Retina (tissue), 1 donor: ENCODE measurements at places on chromosomes 4 and X.

DNA sequence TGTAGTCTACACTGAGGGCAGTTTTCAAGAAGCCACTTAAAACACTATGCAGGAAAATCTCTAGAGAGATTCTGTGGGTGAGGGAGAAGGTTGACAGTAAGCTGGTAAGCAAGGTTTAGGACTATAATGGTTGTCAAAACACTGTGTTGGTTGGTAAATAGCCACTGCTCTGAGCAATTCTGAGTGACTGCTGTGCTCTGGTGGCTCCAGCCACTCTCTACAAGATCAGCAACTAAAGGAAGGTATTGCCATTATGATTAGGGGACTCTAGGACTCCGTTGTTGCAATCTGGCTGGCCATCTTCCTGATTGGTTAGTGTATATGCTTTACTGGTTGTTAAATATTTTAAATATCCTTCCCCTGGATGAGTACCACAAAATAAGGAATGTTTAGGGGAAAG, 5.5 kb upstream of the FAM47E start:
- no peak for DNase-seq

- DNase-seq = no peak
Measured at GRCh38 chrX:52410439-52411394, 41.9 kb downstream of the XAGE2 start.

DNA sequence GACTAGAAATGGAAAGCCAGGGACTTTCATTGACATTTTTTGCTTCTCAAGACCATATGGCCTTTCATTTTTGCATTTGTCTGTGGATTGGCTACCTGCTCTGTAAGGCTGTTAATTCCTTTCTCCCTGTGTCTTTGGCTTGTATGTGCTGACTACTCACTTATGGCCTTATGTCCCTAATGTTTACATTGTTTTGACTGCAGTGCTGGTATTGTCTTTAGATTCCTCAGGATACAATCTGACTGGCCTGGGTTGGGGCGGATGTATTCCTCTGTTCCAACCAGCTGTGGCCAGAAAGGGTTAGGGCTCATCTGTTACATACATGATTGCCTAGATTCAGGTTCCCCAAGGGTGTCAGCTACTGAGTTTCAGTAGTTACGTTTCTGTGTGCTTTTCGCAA, 108.1 kb downstream of the RAPGEF2 start:
- DNase-seq = no peak

DNA sequence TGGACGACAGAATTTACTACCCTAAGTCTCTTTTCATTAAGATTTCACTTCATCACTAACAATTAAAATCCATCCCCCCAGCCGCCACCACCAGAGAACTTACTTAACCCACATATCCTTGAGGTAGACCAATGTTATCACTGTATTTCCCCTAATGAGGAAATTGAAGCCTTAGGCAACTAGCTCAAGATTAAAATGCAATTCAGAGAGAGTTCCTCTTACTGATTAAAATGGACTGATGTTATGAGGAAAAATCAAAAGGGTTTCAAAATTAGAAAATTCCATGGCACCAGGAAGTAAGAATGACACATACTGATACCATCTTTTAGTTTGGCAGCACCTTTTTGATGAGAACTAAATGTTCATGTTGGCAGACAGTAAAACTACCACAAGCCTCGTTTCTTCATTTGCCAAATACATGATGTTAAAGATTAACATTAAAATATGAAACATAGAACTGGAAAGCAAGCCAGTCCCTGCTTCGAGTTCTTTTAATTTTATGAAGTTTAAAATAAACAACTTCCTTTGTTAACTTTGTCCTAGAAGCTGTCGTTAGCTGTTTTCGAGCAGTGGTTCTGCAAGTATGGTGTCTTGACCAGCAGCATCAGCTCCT, 69.3 kb upstream of the CCDC160 start:
- DNase-seq = no peak

DNA sequence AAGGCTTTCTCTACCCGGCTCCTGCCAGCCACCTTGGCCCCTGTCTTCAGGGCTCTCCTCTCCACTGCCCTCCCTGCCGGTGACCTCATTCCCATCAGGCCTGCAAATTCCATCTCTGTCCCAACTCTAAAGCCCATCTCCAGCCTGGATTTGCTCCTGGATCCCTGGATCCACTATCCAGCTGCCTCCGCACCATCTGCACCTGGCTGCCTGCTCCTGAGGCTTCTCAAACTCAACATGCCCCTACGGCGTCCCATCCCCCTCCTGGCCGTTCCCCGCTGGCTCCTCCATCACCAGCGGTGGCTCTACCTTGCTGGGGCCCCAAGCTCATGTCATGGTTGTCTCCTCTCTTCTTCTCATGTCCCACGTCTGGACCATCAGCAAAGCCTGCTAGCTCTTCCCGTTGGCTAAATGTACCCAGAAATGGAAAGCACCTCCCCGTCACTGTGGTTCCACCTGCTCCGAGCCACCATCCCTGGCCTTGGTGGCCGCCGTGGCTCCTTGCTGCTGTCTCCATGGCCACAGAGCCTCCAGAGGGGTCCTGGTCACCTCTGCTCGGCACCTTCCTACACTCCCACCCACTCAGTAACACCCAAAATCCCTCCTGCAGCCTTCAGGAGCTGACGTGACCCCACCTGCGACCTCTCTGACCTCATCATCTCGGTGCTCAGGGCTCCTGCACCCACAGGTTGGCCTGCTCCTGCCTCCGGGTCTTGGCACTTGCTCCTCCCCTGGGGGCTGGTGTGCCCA, 58.5 kb downstream of the ADRA2C start:
- no peak for DNase-seq

DNA sequence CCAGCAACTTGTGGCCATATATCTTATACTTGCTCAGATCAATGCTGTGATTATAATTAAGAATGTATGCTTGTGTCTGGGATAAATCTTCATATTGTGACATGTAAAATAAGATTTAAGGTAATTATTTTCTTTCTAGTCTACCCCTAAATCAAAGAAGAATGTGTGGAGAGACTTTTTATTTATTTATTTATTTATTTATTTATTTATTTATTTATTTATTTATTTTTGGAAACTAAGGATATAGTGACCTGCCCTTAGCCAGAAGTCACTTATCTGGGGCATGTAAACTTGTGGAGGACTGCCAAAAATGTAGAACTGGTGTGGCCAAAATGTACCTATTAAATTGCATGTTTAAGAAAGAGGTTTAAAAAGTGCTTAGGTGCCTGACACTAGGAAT, 144.3 kb downstream of the BEND2 start:
- no peak for DNase-seq

- DNase-seq = no peak
Measured at GRCh38 chrX:51851507-51852085, 41.8 kb upstream of the MAGED1 start.
